ENCODE measurements at places on chromosomes 6 and 20.
A peak's percentile ranks its signal among the peaks of the same experiment; 100 is the strongest.

DNA sequence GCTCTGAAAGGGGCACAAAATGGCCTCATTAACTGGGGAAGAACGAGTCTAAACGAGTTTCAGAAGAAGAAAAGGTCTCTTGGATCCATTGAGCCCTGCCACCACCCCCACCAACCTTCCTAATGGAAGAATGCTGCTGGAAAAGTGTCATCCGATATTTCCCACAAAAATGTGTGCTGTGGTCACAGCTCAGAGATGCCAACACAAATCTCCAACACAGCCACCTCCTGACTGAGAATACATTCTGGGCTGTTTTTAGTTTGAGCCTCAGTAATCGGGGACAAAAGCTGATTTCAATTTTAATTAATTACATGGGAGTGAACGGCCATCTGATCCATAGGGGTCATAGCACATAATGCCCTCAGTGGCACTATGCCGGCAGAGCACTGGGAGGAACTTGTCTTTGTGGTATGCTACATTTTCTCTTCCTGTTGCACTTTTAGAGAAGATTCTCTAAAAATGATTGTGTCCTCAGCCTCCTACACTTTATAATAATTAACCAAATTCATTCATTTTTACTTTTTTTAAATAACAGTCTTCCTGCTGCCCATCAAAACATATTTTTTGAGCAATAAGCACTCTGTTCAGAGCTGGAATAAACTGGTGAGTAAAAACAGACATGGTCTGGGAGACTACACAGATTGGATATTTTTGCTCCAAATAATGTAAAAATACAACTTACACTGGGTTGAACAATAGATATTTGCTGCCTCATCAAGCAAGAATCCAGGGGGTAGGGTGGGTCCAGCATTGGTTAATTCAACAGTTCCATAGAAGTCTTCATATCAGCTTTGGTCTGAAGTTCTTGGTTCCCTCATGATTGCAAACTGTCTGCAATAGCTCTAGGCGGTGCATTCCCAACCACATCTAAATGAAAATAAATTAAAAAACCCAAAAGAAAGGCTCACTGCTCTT lies 143.6 kb upstream of the TMEM170B start:
- DNase-seq, result no peak

DNA sequence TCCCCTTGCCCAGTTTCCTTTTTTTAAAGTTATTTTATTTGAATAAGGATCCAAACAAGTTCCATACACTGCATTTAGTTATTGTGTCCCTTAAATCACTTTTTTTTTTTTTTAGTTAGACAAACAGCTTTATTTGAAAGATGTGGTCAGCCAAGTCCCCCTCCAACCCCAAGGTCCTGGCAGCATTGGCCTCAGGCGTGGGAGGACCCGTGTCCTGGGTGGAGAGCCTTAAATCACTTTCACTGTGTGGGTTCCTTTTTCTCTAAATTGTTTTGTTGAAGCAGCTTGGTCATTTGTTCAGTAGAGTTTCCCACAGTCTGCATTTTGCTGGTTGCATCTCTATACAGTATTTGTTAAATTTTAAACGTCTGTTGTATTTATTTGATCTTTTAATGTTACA lies 5.2 kb upstream of the TBCC start:
- DNase-seq, result no peak

GRCh38 chr20:11013801-11014200 lies 340.0 kb upstream of the JAG1 start:
- DNase-seq, result no peak

GRCh38 chr20:51625105-51625504 lies 82.6 kb upstream of the NFATC2 start:
- no peak for DNase-seq

DNA sequence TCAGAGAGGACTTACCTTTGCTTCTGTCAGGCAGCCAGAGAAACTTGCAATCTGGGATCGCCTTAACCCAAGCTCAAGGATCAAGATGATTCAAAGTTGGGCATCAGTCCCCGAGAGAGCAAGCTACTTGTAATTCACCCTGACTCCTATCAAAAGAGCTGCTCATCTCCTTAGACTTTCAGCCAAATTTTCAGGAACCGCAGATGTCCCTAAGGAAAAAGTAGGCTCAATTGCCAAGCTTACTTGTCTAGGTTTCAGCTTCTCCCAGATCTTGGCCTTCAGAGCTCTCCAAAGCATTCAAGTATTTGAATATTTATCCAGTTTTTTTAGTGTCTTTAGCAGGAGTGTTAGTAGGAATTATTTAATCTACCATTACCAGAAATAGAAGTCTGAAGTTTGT lies 434.1 kb upstream of the MMS22L start:
- no peak for DNase-seq

DNA sequence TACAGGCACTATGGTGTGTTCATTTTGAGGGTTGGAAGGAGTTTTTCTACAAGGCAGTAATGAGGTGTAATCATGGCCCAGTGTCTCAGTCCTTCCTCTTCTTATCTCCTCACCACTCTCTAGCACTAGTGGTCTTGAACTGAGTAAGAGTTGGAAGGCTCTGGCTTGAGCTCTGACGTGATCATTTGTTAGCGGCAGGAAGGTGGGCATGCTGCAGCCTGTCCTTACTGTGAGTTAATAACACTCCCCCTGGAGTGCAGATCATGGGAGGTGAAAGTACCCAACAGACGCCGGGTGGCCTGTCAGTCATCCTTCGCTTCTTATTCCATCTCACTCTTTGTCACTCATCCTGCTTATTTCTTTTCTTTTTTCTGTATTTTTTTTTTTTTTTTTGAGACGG lies 356.9 kb downstream of the CDKAL1 start:
- DNase-seq, result no peak

GRCh38 chr6:11714116-11714797 lies 64.3 kb downstream of the ADTRP start:
- DNase-seq, result no peak

DNA sequence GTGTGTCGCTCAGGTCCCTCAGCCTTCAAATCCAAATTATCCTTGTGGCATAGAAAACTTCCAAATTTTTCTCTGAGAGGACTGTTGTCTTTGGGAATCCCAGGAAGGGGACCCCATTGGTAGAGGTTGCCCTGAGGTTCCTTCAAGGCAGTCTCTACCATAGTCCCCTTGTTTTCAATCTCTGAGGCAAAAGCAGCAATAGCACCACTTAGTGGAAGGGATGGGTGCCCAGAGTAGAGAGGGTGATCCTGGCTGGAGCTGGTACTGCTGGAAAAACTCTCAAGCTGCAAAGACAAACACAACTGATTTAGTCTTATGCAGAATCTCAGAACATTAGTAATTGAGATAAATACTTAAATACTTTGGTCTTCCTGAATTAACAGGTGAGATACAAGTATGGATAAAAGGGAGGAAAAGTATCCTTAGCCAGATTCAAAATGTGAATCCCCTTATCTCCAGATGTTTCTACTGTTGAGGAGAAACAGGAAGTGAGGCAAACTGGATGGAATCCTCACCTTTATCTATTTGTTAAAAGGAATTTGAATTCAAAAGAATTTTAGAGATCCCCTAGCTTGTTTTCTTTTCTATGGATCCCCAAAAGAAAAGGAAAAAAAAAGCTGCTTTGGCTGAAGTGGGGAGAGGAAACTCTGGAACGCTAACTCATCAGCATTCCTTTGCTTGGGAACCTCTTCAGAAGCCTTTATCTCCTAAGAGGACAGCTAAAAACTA lies 13.4 kb downstream of the ZNF318 start:
- no peak for DNase-seq

- DNase-seq, result no peak
These were observed 120.9 kb upstream of the RPS6KA2 start for GRCh38 chr6:166747644-166748595.

DNA sequence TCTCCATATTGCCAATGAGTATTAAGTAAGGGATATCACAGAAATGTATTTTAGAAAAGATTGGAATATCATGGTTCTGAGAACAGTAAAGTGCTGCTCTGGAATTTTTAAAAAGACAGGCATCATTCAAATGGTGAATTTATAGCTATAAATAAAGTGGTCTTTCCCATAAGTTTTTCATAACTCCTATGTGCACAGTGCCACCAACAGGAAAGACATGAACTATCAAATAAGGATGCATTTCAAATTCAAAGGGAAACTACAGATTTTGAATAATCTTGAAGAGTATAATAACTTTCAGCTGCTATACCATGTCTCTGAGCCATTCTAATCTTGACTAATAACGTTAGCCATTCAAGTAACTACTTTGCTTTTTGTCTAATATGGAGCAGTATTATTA lies 456.8 kb upstream of the GJE1 start:
- no peak for DNase-seq

DNA sequence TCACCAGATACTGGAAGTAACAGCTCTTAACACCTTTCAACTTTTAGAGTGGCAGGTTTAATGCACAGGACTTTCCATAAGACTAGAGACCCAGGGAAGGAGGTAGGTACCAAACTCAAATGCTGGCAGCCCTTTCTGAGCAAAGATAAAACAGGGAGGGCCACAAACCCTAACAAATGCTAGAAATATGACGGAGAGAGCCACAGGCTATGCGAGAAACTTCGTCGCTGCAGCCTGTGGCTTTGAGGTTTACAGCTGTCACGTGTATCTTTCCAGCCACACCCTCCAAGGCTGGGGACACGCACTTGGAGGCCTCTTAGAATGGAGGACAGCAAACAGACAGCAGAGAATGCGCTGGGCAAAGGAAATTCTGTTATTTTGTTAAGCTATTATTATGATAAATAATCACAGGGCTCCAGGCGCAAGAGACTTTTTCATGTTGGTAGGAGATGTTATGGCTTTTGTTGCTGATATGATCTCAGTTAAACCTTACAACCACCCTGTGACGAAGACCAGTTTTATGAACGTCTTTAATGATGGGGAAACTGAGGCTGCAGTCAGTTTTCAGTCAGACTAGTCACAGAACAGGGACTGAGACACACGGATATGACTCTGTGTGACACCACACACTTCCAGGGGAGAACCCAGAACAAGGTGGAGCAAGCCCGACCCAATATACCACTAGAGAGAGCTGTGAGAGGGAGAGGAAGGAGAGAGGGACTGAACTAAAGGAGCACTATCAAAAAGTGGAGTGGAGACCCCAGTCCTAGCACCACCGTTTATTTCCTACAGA lies 2.0 kb downstream of the TRAM2 start:
- DNase-seq, result no peak

DNA sequence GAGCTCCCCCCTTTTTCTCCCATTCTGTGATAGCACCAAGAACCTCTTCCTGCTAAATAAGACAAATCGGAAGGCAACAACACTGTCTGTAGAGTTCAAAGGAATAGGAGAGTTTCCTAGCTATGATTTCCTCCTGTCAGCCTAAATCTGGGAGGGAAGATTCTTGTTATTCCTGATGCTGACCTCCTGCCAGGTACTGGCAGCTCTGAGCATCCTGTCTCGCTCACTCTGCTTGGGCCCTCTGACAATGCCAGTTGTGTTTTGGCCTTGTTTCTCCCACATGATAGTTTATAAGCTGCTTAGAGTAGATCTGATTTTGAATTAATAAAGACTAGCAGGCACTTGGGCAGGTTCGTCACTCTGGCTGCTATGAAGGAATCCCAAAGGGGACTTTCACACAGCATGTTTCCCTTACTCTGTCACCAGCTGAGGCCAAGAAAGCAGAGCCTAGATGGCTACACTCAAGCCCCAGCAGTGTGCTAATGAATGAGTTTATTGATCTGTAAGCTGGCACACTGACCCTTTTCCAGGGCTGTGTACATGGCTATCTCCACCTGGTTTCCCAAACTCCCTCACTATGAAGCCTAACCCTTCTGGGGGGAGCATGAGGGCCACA lies 52.3 kb downstream of the UQCC1 start:
- DNase-seq, result no peak

- no peak for DNase-seq
These were observed 69.0 kb downstream of the SLC22A3 start for GRCh38 chr6:160417146-160417545.

GRCh38 chr6:31402324-31403282 lies 792 bp upstream of the MICA start:
- DNase-seq, result no peak

DNA sequence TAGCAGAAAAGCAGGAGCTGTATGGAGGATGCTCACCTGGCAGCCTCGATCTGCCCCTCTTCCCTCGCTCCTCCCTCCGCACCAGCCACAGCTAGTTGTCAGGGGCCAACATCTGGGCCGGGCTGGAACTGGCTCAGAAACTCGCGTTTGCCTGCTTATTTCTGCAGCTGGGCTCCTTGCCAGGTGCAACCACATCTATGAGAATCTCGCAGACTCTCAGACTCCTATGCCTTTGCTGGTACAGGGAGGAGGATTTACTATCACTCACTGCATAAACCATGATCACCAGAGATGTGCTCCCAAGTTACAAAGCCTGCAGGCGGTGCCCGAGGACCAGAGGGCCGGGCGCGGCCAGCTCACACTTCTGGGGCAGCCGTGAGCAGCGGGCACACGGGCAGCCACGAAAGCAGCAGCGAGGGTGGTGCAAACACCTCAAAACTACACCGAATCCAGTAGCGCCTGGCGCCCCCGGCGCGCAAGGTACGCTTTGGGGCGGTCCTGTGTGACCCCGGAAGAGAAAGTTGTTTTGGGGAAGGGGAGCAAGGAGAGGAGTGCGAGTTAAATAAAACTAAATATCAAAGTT lies 577 bp upstream of the LRRC1 start:
- DNase-seq, result no peak

DNA sequence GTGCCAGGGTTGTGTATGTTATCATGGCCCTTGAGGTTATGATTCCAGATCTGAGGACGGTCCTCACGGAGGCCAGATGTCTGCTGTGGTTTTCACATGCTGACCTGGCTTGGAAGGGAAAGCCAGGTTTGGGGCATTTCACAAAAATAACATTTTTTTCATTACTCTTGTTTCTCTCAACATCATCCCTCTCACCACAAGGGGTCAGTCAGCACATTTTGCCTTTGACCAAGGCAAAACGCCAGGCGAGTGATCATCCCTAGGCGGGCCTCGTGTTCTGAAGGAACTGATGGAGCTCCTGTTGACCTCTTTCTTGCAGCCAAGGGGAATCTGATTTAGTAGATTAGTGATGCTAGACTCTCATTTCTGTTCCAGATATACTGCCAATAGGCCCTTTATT lies 133.5 kb downstream of the TBC1D7 start:
- DNase-seq, result no peak

DNA sequence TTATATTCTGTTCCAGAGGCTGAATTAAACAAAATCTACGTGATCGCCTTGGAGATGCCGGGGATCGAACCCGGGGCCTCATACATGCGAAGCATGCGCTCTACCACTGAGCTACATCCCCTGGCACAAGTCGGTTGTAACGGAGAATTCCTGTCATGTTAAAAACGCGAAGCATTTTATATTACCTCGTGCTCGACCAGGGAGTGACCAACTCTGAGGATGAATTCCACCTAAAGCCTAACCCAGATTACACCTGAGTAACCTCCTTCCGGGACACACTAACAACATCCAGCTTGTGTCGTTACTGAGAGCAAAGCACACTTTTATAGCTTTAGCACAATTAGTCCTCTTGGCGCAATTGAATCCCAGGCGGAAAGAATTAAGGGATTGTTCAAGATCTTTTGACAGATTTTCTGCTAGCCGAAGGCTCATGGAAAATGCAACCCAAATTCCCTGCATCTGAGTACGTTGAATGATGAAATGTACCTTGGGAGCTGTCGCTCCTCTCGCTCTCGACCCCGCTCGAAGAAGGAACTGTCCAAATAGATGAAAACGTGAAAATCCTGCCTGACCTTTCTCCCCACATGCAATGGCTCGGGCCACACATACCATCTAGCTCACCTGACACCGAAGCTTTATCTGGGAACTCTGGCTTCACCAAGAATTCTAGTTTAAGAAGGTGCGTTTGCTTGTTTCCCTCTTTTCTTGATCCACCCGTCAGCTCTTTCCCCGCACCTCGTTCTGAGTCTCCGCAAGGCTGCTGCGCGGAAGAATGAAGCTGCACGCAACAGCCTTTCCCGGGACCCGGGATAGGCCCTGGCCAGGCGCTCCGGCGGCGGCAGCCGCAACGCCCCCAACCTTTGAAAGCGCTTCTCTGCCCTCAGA lies 148.3 kb downstream of the GPX5 start:
- DNase-seq, result peak; percentile 31

- no peak for DNase-seq
These were observed 1.8 kb upstream of the WRNIP1 start for GRCh38 chr6:2763345-2763841.
